RKO (cell line): ENCODE measurements at places on chromosomes 11 and 22.

DNA sequence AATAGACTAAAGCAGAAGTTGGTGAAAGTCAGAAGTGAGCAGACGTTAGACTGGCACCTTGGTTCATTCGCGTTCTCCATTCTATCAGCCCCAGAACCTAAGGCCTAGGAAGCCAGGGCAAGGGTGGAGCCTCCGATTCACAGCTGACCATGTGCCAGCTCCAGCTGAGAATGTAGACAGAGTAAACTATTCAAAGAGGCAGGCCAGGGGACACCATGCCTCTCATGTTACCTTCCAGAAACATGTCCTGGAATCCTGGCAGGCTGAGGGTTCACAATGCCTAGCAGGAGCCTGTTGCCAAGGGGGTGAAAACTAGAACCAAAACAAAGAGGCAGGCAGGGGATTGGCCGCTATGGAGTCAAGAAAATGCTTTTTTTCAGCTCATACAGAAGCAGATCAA, 224.4 kb upstream of the POU2AF2 start:
- DNase-seq = no peak

DNA sequence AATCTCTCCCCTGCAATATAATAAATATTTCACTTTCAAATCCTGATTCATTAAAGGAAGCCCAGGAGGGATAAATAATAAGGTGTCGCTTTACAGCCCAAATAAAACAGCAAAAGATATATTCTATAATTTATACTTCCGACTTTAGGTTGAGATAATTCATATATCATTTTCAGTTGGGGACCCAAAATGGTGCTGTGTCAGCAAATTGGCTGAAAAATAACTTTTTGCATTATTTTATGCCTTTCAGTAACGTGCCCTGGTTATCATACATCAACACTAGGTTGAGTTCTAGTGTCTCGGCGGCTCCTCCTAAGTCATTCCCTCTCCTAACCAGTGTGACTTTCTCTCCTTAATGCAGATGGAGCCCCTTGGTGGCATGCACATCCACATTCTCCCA, 278.2 kb downstream of the NXPE2 start:
- DNase-seq = no peak

GRCh38 chr11:132337819-132338416, 967.5 kb downstream of the NTM start:
- no peak for DNase-seq

- DNase-seq = peak; percentile 61
Observed at GRCh38 chr22:19942157-19943081, 801 bp upstream of the TXNRD2 start.

GRCh38 chr22:35195821-35196220, 61.5 kb upstream of the HMGXB4 start:
- DNase-seq = no peak

GRCh38 chr11:68036717-68037239, 2.0 kb upstream of the TCIRG1 start:
- no peak for DNase-seq

DNA sequence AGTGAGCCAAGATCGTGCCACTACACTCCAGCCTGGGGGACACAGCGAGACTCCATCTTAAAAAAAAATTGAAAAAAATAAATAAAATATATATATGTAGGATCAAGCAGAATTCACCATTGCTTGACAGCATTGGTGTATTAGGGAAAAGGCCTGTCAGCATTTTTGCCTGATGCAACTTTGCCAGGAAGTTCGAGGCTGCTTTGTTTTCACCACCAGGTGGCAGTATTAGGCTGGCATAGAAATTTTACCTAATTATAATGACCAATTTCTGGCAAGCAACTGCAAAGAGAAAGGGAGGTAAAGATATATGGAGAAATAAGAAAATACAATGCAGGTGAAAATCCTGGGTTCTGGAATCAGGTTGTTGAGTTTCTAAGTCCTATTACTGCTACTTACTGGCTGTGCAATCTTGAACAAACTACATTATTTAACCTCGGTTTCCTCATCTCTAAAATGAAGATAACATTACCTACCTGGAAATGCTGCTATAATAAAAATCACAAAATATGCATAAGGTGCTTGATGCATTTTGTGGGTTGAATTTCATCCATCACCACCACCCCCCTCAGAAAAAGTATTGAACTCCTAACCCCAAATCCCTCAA, 24.7 kb downstream of the LAYN start:
- DNase-seq = peak; percentile 79

DNA sequence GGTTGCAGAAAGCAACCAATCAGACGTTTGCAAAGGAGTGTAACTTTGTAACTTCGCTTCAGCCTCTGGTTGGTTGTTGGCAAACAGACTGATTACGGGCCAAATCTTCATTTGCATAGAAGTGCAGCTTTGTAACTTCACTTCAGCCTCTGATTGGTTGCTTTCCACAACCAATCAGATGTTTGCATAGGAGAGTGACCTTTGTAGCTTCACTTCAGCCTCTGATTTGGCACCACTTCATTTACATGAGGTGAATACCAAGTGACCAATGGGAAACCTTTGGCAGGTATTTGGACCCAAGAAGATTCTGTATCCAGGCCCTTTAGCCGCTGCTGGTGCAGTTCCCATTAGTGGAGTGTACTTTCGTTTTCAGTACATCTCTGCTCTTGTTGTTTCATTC, 16.0 kb downstream of the USP47 start:
- no peak for DNase-seq

- DNase-seq = no peak
Observed at GRCh38 chr22:22565981-22566380, 6.9 kb upstream of the PRAME start.

- DNase-seq = no peak
Observed at GRCh38 chr11:79331203-79331901, 109.5 kb downstream of the TENM4 start.

DNA sequence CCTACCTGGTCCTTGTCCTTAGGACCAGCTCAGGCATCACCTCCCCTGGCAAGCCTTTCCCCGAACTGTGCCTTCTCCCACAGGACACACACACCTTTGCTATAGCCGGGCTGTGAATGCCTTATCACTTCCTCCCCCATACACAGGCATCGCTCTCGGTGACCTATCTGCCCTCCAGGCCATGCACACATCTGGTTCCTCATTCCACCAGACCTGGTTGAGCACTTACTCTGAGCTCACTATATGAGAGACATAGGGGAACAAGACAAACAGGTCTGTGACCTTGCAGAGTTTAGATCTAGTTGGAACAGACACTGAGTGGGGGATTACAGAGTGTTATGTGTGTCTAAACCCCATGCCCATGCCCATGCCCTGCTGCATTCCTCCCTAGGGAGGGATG, 3.1 kb upstream of the BCR start:
- no peak for DNase-seq

DNA sequence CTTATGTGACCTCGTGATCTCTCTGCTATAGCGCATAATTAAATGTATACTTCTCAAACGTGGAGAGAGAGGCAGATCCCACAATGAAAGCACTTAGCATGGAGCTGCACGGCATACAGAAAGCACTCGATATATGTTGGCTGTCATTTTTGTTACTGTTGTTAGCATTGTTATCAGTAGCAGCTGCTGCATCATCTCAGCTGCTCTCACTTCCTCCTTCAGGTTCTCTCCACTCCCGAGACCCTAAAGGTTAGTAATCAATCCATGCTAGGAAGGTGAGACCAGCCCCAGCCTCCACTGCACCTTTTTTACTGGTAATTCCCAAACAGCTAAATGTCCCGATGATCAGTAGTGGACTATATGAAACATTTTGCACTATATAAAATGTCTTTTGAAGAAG, 13.4 kb upstream of the API5 start:
- DNase-seq = no peak

DNA sequence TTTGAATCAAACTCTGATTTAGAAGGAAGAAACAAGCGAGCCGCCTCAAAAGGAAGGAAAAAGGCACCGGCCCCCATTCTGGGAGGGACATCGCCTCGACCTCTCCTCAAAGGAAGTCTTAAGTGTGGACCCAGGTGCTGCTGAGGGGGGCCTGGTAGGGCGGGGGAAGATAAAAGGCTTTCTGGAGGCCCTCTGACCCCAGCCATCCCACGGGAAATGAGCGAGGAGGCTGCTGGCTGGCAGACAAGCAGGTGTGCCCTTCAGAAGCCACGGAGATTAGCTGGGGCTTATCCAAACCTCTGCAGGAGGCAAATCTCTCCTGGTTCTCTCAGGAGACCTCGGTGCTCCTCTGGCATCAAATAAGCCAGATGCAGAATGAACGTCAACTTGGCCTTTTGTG, 171.4 kb upstream of the BLID start:
- no peak for DNase-seq

DNA sequence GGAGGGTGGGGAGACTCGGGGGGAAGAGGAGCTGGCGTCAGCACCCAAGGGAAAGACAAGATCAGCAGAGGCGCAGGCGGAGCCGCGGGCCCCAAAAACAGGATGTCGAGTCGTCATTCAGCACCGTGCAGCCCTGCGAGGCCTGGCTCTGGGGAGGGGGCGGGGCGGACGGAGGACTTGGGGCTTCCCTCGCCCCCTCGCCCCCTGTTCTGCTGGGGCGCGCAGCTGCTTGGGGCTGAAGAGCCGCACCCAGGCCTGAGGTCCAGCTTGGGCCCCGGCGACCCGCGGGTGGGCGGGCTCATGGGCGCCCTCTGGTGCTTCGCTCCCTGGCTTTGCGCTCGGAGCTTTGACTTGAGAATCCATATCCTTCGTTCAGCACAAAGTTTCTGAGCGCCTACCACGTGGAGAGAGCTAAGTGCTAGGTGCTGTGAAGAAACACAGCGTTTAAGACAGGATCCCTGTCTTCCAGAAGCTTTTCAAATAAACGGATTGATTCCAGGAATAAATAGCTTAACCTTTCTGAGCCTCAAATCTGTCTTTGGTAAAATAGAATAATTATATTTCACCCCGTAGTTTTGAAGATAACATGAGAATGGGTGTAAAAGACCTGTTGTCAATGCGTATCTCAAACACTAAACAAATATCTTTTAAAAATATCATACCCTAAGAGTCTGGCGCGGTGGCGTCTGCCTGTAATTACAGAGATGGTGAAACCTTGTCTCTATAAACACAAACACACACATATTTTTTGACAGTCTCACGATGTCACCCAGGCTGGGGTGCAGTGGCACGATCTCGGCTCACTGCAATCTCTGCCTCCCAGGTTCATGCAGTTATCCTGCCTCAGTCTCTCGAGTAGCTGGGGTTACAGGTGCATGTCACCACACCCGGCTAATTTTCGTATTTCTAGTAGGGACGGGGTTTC, 929 bp upstream of the RHOG start:
- peak; percentile 89 for DNase-seq

- DNase-seq = no peak
Observed at GRCh38 chr22:41178425-41178975, 26.6 kb upstream of the L3MBTL2 start.

DNA sequence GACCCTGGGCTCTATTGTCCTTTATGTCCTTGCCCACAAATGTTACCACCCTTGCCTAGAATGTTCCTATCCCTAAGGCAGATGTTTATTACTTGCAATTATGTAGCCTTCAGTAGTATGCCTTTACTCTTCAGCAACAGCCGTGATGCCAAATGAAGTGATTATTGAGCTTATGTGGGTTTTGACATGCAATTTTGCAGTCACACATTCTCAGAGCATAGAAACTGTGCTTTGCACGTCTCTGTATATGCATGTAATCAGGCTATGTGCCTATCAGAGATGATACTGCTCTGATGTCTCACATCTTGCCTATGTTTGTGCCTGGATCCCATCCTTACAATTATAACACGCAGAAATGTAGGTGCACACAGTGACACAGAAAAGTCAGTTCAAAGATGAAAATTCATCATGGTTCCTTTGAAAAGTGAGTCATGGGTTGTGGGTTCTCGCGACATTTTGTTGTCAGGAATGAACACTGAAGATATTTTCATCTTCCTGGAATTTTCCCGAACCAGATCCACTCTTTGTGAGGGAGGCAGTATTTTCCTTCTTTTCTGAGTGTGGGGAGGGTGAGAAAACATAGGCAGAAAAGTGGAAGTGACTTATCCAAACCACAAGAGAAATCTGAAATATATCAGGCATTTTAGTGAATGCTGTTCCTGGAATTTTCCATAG, 81.1 kb downstream of the BMAL1 start:
- DNase-seq = no peak

DNA sequence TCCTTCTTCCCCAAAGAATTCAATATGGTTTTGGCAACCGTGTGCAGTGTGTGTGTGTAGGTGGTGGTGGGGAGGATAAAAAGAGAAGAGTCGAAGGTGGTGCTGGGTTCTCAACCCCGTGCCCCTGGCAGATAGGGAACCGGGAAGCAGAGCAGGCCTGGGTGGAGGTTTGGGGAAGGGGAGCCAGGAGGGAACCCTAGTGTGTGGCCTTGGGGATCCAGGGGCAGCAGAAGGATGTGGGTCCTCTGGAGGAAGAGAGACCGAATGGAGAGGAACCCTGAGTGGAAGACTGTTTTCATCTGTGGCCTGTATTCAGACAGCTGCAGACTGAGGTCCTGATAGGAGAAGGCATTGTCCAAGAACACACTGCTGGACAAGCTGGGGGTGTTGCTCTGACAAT, 73.3 kb upstream of the B3GAT1 start:
- DNase-seq = no peak

GRCh38 chr11:117857734-117858414, 18.6 kb downstream of the FXYD6 start:
- DNase-seq = no peak

DNA sequence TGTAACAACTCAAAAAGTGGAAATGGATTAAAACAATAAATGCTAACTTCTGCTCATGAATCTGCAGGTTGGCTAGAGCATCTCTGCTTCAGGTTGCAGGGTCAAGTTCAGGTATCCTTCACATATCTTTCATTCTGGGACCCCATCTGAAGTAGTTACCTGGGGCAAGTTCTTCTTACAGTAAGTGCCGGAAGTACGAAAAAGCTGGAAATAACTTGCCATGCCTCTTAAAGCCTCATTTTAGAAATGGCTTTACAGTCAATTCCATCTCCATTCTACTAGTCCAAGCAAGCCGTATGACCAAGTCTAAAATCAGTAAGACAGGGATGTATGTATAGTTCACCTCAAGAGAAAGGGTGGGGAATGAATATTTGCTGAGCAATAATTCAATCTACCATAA, 93.7 kb downstream of the FCHSD2 start:
- DNase-seq = no peak

DNA sequence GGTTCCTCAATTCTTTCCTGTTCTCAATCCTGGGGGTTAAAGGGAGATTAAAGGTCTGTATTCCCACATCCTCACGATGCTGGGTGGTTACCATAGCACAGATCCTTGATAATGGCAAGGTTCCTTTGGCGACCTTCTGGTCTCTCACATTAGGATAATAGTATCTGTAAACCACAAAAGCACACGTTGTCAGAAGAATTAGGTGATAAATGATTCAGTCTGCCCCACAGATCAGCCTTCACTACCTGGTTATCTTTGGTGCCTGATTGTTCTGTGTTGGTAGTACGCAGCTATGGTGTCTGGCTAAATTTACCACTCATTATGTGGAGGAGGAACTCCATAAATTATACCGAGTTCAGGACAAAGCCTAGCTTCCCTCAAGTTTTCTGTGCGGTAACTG, 78.4 kb downstream of the C2CD3 start:
- no peak for DNase-seq

- no peak for DNase-seq
Observed at GRCh38 chr11:113345978-113346377, 31.6 kb downstream of the TTC12 start.

DNA sequence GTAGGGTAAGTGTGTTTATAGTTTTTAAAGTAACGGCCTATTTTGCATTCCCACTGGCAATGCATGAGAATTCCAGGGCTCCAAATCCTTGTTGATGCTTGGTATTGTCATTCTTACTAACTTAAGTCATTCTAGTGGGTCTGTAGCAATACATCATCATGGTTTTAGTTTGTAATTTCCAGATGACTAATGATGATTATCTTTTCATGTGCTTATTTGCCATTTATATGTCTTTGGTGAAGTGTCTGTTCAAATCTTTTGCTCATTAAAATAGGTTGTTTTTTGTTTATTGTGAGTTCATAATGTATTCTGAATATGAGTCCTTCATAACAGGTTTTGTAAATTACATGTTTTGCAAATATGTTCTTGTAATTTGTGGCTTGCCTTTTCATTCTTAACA, 31.2 kb downstream of the MTMR3 start:
- DNase-seq = peak; percentile 84
